ENCODE measurements at places on chromosomes 2 and 18. TPM values are rescaled to one million over a fixed set of nuclear protein-coding genes. Genes with fewer than 3 reads are reported as not detected.
A peak's percentile ranks its signal among the peaks of the same experiment; 100 is the strongest.

Gene RNF152
- total RNA-seq: 0.59 TPM

Gene QPCT
- total RNA-seq: 1.5 TPM

Gene ZDBF2
- total RNA-seq: 18.1 TPM

Gene SLC16A14
- 0.58 TPM for total RNA-seq

- no peak for DNase-seq
Measured at GRCh38 chr2:163690896-163691295, 44.9 kb downstream of the FIGN start.

DNA sequence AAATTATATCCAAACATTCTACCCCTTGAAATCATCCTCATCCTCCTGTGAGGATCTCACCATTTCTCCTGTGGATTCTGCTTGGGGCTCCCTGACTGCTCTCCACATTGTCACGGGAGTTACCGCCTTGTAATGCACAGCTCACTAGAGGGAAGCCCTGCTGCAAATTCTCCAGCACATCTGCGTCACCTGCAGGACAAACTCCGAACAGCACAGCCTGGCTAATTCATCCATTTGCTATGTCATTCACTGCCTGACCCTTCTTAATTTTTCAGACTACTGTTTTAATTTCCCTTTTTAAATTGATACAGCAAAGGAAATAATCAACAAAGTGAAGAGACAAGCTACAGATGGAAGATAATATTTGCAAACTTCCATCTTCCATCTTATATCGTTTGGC is 627.4 kb downstream of the FBXO15 start:
- DNase-seq: no peak

GRCh38 chr2:198717451-198717850 is 740.3 kb downstream of the SATB2 start:
- no peak for DNase-seq

Gene SCYGR4
- total RNA-seq: not detected

GRCh38 chr18:31041271-31042083 is 1.1 kb downstream of the DSC3 start:
- DNase-seq: no peak

DNA sequence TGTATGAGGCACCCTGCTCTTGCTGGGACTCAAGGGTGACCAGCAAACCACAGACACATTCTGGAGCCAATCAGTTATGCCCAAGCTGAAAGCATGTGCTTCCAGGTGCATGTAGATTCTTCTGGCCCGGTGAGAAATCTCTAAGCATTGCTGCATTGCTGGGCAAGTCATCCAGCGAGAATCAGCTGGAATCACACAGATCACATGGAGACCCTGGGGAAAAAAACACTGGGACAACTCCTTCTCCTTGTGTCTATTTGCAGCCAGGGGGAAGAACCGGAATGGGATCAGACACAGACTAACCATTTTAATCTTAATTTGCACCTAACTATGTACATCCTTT is 119.7 kb upstream of the KLF7 start:
- no peak for DNase-seq

- DNase-seq: no peak
Measured at GRCh38 chr2:25851740-25852503, 26.4 kb downstream of the ASXL2 start.

DNA sequence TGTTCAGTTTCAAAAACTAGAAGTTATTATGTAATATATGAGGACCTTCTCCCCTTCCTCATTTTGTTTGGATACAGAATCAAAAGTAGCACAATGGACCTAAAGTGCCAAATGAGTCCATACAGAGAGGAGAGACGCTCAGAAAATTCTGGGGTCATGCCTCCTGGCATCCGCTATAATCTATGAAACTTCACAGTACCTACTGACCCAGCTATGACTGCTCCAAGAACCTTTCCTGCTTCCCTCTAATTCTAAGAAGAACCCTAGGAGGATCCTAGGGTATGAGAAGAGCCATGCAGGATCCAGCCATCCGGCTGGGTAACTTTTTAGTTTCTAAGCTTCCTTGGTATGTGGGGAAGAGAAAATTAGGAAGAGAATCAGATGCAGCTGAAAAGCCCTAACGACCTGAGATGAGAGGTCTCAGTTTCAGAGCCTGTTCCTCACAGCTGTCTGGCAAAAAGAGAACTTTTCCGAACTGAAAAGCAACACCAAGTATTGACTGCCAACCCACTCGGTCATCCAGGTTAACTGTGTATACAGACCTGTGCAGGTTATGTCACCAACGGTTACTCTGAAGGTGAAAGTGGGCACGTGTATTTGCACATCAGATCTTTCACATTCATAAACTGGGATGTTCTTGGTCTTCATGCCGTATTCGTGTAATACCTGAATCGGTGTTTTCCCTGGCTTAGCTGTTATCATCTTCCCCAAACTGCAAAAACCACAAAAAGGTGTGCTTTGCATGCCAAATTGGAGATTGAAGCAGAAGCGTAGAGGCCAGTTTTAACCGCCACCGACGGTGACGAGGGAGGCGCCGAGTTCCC is 1.1 kb downstream of the PRKRA start:
- DNase-seq: no peak

DNA sequence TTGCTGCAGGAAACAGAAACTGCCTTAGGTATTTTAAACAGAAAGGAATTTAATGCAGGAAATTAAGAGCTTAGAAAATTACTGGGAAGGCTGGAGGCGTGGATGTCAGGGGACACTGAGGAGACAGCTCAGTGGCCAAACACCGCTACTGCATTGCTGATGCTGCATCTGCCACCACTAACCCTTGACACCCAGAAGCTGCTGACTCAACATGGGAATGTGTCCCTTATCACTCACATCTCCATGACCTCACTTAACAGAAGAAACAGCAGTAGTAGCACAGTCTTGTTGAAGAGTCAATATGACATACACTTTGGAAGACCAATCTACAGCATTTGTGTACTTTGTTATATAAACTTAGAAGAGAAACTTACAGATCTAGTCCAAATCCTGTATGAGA is 906.1 kb downstream of the SLC4A3 start:
- DNase-seq: no peak

- DNase-seq: no peak
Measured at GRCh38 chr2:226474131-226474530, 325.5 kb downstream of the IRS1 start.

- DNase-seq: no peak
Measured at GRCh38 chr2:97840198-97840597, 126.8 kb downstream of the ZAP70 start.

- DNase-seq: no peak
Measured at GRCh38 chr2:7379799-7380198, 462.6 kb downstream of the RNF144A start.

DNA sequence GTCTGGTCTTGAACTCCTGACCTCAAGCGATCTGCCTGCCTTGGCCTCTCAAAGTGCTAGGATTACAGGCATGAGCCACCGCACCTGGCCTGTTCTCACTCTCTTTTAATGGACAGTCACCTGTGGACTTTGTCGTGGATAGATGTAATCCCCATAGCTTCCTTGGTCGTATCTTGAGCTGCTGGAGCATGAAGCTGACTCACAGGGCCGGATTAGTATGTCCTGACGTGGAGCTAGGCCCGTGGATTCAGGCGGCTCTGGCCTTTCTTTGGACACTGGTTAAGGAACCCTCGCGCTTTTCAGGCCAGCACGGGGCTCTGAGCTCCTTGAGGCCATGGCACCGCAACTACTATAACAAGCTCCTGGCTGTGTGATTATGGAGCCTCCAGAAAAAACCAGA is 27.5 kb upstream of the GBX2 start:
- no peak for DNase-seq

DNA sequence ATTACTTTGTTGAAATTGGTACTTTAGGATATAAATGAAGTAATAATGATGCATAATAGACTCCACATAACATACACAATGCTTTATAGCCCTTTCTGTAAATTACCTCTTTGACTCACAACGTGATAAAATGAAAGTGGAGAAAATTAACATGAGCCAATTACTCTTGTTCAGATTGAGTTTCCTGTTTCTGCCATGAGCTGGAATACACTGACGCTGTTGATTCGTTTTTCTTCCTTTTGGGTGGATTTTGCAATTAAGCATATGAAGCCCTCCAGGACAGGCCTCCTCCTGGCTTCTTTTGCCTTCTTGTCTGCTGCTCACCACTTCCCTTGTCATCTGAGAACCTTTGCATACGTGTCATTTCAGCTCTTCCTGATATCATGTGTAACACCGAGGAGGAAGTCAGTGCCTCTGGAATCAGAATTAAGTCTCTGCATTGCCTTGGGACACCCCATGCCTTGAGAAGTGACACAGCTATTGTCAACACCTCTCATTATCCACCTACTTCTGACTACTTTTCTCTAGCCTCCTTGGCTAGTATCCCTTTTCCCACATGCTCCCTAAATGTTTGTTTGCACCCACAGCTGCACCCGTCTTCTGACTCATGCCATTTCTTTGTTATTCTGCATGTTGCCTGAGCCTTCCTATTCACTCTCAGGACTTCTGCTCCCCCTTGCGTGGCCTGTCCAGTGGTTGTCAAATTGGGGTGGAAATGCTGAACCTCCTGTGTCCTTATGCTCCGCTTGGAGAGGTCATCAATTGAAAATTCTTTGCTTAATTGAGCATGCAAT is 134.1 kb downstream of the FMNL2 start:
- DNase-seq: no peak

DNA sequence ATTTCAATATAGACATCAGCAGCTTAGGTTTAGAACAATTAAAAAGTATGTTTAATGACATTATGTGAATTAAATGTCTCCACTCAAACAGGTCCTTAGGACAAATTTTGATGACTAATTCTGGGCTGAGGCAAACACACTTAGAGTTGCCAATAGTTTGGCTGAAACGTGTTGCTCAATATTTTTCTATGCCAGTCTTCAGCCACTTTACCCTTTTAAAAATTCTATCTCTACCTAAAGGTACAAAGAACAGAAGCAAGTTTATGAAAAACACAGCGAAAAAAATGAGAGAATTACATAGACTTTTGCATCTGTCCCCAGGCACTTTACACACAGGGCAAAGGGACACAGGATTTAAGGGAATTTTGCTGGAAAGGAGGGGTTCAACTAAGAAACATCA is 4.5 kb downstream of the IDH1 start:
- DNase-seq: no peak

DNA sequence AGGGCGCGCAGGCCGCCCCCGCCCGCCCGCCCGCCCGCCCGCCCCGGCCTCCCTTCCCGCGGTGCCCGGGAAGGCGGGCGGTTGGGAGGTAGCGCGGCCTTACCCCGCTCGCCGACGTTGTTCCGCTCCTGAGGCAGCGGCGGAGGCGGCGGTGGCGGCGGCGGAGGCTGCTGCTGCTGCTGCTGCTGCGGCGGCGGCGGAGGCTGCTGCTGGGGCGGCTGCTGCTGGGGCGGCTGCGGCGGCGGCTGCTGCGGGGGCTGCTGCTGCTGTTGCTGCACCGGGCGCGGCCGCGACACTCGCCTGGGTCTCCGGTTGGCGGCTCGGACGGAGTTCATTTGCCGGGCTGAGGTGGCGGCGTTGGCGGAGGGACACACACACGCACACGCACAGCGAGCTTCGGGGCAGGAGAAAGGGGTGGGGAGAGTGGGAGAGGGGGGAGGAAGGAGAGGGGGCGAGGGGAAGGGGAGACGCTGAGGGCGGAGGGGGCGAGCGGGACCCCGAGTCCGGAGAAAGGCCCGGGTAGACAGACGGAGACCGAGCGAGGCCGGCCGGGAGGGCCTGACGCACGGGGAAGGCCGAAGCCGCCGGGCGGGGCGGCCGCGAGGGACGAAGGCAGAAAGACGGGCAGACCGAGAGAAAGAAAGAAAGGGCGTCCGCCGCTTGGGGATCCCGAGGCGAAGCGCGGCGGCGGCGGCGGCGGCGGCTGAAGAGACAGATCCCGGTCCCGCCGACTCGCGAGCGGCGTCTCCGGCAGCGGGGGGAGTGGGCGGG is 727 bp downstream of the FBXO11 start:
- peak; percentile 65 for DNase-seq

GRCh38 chr2:102708847-102709559 is 52.8 kb upstream of the TMEM182 start:
- no peak for DNase-seq

Gene ACMSD
- not detected for total RNA-seq

DNA sequence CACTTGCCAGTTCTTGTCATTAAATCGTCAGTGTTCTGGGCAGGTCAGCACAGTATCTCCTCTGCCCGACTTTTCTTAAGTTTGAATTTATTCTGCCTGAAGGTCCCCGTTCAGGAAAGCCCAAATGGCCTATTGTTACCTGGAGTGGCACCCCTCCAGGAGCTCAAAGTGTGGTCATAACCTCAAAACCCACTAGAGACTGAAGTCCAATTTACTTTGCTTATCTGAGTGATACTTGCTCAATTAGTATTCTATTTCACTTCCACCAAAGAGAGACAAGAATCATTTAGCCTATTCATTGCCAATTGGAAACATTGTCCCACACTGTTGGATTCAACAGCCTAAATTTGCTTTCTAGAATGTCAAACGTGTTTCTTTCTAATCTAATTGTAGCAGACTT is 375.3 kb downstream of the LNPK start:
- DNase-seq: no peak

Gene SALL3
- total RNA-seq: not detected

Gene DCDC2C
- not detected for total RNA-seq

DNA sequence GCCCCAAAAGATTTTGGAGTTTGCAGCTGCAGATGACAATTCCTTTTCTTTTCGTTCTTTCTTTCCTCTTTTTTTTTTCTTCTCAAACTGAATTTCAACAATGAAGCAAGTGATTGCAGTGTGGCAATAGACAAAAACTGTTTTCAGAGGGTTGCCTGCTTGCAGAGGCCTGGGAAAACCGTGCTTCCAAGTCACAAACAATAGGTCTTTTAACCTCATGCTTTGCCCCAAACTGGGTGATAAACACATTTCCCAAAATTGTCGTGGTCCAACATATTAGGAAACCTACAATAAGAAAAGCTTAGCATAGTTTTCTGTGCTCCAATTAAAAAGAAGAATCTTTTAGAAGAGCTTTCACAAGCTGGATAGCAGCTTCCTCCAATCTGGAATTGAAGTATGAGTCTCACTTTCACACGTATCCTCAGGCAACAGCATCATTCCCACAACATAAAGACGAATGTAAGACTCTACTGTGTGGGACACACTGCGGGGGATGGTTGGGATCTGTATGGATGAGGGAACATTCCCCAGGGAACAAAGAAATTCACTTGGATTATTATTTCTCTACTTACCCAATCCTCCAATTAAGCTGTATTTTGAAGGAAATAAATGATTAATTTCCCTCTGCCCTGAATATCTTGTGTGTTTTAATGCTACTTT is 656.1 kb downstream of the RNF144A start:
- DNase-seq: no peak

GRCh38 chr2:176126929-176127773 is 2.4 kb upstream of the HOXD8 start:
- no peak for DNase-seq
